Iris pigment epithelial cell (primary cell): ENCODE measurements at places on chromosomes 3 and 15.

DNA sequence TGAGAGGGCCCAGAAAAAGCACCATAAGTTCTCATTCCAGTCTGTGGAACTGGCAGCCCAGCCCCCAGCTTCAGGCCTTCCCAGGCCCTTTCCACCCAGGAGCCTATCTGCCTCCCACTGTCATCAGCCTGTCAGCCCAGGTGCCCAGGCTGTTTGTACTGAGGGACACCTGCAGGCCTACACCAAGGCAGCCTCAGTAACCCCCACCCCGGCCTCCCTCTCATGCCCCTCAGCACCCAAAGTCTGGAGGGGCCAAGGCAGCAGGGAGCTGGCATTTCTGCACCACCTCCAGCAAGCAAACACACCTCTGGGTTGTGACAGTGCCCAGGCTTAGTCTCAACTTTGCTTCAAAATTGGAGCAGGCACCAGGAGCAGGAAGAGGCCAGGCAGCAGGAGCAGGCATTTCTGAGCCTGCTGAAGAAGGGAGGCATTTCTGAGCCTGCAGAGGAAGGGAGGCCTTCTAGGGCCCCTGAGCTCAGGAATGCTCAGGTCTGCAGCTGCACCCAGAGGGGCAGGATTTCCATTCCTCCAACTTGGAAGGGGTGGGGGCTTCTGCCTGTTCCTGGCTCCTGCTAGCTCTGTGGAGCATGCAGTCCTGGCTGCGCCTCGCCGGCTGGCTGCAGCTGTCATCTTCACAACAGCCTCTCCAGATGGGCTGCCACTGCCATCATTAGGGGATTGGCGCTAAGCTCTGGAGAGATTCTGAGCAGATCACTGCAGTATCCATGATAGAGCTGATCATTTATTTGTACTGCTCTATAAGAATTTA is 396.1 kb downstream of the UNC13C start:
- no peak for DNase-seq

- peak; percentile 17 for DNase-seq
Observed at GRCh38 chr3:178802993-178803693, 266.9 kb downstream of the KCNMB2 start.

DNA sequence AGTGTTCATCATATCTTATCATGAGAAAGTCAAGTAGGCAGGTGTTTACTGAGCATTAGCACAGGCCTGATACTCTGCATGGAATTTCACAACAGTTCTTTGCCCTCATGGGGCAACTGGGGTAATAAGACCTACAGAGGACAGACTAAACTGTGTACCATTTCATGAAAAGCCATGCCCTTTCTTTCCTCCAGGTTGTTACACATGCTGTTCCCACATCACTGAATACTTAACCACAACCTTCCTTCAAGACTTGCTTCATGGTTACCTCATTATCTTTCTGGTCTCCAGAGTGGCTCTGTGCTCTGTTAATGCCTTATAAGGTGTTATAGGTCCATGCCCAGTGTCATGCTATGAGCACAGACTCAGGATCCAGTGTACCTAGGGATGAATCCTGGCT is 28.2 kb upstream of the RSL24D1 start:
- DNase-seq, result no peak

- DNase-seq, result no peak
Observed at GRCh38 chr15:64143276-64143675, 8.3 kb upstream of the SNX22 start.

GRCh38 chr3:122974764-122975162 is 52.8 kb downstream of the SEMA5B start:
- DNase-seq, result peak; percentile 54

GRCh38 chr15:29008846-29009245 is 123.1 kb downstream of the APBA2 start:
- DNase-seq, result peak; percentile 61

GRCh38 chr3:189794518-189794917 is 163.3 kb downstream of the TP63 start:
- no peak for DNase-seq

GRCh38 chr3:148848410-148848809 is 16.7 kb upstream of the CPA3 start:
- DNase-seq, result peak; percentile 13

DNA sequence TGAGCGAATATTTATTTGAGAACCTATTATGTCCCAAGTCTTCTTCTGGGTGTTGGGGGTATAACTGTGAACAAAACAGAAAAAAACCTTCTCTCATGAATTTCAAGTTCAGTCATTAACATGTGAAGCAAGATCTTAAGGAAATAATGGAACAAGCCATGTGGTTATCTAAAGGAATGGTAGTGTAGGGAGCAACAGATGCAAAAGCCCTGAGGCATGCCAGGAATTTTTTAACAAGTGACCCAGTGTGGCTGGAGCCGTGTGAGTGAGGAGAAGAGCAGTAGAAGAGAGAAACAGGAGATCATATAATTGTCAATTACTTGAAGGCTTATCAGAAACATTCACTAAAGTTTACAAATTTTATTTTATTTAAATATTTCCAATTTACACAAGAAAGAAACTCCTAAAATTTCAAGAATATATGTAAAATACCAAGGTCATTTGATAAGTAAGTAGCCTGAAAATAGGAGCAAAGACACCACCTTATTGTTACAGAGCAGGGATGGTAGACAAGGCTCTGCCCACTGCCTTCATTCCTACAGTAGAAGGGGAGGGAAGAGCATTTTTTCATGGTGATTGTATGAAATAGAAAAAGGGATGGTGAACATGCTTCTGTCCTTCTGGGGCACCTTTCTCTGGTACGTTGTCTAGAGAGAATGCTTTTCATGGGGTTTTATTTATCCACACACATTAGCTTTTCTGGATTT is 345.1 kb downstream of the PLOD2 start:
- DNase-seq, result no peak

GRCh38 chr3:161927131-161927530 is 430.5 kb downstream of the OTOL1 start:
- DNase-seq, result no peak

- DNase-seq, result no peak
Observed at GRCh38 chr3:9379327-9379726, 16.5 kb downstream of the THUMPD3 start.

DNA sequence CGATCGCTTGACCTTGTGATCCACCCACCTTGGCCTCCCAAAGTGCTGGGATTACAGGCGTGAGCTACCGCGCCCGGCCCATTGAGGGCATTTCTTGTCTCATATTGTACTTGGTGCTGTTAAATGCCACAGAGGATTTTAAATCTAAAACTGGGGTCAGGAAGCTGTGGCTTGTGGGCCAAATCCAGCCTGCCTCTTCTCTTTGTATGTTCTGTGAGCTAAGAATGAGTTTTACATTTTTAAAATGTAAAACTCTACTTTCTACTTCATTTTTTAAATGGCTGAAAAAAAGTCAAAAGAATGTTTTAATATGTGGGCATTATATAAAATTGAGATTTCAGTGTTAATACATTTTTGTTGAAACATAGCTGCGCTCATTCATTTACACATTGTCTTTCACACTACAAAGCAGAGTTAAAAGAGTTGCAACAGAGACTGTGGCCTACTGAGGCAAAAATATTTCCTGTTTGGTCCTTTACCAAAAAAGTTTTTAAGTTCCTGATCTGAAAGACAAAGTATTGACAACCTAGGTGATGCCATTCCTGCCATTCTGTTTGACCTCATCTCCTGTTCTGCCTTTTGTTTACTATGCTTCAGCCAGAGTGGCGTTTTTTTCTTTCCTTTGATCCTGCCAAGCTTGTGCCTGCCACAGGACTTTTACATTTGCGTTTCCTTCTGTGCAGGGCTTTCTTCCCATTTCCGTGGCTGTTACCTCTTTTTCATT is 50.4 kb downstream of the PDCD6IP start:
- no peak for DNase-seq

- no peak for DNase-seq
Observed at GRCh38 chr3:67947808-67948508, 293.5 kb upstream of the SUCLG2 start.

DNA sequence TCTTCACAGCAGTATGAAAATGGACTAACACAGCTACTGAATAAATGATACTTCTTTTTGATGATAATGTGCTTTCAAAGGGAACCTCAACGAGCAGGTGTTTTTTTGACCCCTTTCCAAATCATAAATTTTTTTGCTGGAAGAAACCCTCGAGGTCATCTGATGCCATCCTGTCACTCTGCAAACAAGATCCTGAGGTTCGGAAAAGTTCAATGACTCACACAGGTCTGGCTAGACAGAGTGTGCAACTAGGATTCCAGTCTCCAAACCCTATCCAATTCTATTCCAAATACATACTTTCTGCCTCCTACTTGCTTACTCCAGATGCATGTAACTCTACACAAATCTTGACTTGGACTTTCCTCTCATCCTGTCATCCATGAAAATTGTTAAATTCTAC is 124.7 kb downstream of the NEDD4 start:
- peak; percentile 42 for DNase-seq

GRCh38 chr3:127701280-127701911 is 28.6 kb downstream of the ABTB1 start:
- no peak for DNase-seq

GRCh38 chr15:89361451-89362202 is 27.0 kb upstream of the POLG start:
- peak; percentile 56 for DNase-seq

- DNase-seq, result no peak
Observed at GRCh38 chr15:33730815-33731214, 237.5 kb upstream of the CHRM5 start.

DNA sequence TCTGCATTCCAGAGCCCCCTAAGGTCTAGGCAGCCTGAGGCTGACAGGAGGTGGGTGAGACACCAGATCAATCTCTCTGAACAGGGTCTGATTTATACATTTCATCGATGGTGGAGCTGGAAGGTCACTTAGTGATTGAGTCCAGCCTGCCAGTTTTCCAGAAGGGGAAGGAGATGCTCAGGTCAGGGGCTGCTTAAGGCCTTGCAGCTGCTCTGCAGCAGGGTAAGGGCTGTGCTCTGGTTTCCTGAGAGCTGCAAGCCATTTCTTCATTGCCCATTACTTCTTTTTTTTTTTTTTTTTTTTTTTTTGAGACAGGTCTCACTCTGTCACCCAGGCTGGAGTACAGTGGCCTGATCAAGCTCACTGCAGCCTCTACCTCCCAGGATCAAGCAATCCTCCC is 10.7 kb downstream of the TADA3 start:
- no peak for DNase-seq

DNA sequence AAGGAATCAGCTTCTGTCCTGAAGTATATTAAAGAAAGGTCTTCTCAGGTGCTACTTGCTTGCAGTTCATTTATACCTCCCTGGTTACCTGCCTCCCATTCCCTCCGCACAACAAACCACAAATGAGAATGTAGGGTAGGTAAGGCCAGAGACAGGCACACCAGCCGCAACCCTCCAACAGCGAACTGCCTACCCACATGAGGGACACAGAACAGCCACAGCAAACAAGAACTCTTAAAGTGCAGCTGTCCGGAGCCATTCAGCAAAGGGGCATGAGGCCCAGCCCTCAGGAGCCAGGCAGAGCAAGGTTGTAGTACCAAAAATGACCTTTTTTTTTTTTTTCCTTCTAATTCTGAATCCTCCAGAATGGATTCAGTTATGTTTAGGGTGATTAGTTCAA is 52.4 kb downstream of the SPSB4 start:
- DNase-seq, result no peak

- DNase-seq, result no peak
Observed at GRCh38 chr3:134655706-134656105, 4.9 kb upstream of the KY start.

GRCh38 chr15:66760968-66761725 is 59.1 kb downstream of the SMAD6 start:
- DNase-seq, result no peak

- peak; percentile 21 for DNase-seq
Observed at GRCh38 chr3:44114142-44114541, 127.5 kb upstream of the TOPAZ1 start.

DNA sequence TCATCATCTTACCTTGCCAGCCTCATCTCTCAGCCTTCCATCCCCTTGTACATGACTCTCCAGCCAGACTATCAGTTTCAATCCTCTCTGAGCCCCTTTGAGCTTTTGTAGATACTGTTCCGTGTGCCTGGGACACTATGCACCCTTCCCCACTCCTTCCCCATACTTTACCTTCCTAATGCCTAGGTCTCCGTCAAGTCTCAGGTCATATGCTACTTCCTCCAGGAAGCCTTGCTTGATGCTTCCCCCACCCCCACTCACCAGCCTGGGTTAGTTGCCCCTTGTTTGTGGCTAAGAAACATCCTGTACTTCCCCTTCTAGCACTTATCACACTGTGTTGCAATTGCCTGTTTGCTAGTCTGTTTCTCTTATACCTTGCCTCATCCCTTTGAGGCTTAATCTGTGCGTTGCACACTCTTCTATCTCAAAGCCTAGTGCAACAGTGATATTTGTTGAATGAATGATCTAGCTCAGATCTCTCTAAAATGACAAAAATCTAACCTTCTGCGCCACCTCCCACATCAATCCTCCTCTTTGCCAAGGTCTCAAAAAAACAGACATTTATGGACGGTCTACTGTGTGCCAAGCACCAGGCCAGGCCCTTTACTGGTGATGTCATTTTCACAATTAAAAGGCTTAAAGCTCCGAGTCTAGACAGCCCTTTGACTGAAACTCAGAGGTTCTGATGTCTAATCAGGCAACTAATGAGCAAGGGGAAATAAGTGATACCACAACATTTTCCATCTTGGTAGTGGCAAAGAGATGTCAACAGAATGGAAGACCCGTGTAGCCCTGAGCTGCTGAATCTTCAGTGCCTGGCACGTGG is 6.5 kb upstream of the USP3 start:
- DNase-seq, result peak; percentile 65

- DNase-seq, result peak; percentile 83
Observed at GRCh38 chr15:83365370-83365938, 81.0 kb upstream of the BNC1 start.

DNA sequence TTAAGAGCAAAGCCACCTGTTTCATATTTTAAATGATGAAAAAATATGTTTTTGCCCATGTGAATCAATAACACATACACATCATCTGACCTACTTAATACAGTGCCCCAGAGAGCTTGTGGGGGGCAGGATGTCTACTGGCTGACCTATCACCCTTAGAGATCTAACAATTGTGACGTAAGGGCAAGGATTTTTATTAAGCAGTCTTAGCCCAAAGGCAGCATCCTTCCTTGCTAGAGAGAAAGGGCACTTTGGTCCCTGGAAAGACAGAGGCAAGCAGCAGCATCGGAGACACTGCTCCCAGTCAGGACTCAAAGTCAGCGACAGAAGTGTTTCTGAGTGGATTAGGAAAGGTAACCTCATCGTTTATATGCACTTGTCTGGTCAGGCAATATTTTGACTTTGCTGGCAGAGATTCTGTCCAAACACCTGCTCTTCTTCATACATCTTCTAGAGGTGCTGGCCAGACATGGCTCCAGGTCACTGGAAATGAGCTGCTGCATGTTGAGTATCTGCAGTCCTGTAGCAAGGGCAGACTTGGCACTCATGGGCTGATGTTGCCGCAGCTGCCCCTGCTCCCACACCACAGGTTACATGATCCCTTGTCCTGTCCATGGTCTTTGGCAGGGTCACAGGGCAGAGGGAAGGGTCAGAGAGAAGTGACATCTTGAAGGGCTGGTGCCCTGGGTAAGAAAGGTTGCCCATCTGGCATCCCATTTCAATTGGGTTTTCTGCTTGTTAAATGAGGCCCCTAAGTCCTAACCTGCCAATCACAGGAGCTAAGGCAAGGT is 1.8 kb downstream of the CXCR6 start:
- DNase-seq, result no peak

DNA sequence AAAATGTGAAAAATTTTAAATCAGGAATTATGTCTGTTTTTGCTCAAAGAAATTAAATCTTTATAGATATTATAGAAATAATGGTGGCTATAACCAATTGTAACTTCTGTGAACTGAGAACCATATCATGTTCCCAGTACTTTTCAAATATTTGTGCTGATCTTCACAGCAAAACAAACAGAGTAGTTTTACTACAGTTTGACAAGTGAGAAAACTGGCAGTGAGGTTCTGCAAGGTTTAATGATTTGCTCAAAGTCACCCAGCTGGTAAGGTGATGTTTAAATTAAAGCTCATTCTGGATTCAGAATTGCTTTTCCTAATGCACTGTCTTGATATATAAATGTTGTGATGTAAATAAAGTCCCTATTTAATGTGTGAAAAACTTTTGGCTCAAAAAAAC is 22.0 kb upstream of the SPTSSB start:
- no peak for DNase-seq
